ENCODE measurements at places on chromosomes 2 and 18. TPM values are rescaled to one million over a fixed set of nuclear protein-coding genes. Genes with fewer than 3 reads are reported as not detected.

GRCh38 chr2:74552914-74553811, 579 bp downstream of the LOXL3 start:
- H3K27ac ChIP-seq, result peak overlapping the region; percentile 56
- peaks cover 31% of the 10 kb centered on the region for H3K27me3 ChIP-seq
- peaks cover 15% of the 10 kb centered on the region for H3K4me1 ChIP-seq
- H3K4me3 ChIP-seq, result peak overlapping the region; percentile 52
- DNase-seq, result peak; percentile 20

DNA sequence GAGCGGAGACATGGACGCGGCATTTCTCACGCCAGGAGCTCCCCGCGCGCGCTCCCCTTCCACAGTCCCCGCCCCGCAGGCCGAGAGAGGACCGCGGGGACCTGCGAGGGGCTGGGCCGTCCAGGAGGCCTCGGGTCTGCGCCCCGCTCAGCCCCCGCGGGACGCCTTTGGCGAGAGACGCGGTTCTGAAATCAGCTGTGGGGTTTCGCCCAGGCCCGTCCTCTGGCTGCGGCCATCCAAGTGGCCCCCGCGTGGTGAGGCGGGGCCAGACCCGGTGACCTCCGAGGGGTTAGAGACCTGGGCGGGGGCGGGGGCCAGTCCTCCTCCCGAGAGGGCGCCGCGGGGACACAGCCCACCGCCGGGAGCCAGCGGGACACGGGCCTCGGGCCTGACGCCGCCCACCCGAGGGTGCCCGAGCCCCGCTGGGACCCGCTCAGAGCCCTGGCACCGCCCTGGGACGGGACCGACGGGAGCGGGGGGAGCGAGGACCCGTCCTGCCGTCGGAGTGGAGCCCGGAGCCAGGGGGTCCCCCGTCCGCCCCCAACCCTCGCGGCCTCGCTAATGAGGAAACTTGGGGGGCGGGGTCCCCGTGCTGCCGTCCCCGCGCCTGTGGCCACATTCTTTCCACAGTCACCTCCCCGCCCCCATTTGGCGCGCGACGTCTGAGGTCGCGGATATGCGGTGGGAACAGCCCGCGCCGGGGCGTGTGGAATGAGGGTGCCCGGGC, 6.1 kb upstream of the SALL3 start:
- no peak overlapping the region for H3K27ac ChIP-seq
- DNase-seq, result no peak
- peaks cover 10% of the 10 kb centered on the region for H3K4me1 ChIP-seq
- peaks cover 77% of the 10 kb centered on the region for H3K27me3 ChIP-seq
- H3K4me3 ChIP-seq, result no peak overlapping the region

GRCh38 chr2:239012228-239012627, 164.3 kb downstream of the TWIST2 start:
- H3K4me3 ChIP-seq, result no peak overlapping the region
- DNase-seq, result no peak
- H3K27me3 ChIP-seq, result peaks cover 14% of the 10 kb centered on the region
- H3K36me3 ChIP-seq, result no peaks in the 10 kb centered on the region

GRCh38 chr2:170492010-170492409, 223.1 kb upstream of the SP5 start:
- H3K4me3 ChIP-seq, result no peak overlapping the region
- no peaks in the 10 kb centered on the region for H3K36me3 ChIP-seq
- peaks cover 6% of the 10 kb centered on the region for H3K27me3 ChIP-seq
- DNase-seq, result no peak
- H3K27ac ChIP-seq, result no peak overlapping the region
- H3K4me1 ChIP-seq, result no peaks in the 10 kb centered on the region

GRCh38 chr18:63749489-63749888, 25.7 kb upstream of the SERPINB7 start:
- no peak for DNase-seq
- no peak overlapping the region for H3K27ac ChIP-seq
- peaks cover 1% of the 10 kb centered on the region for H3K27me3 ChIP-seq

DNA sequence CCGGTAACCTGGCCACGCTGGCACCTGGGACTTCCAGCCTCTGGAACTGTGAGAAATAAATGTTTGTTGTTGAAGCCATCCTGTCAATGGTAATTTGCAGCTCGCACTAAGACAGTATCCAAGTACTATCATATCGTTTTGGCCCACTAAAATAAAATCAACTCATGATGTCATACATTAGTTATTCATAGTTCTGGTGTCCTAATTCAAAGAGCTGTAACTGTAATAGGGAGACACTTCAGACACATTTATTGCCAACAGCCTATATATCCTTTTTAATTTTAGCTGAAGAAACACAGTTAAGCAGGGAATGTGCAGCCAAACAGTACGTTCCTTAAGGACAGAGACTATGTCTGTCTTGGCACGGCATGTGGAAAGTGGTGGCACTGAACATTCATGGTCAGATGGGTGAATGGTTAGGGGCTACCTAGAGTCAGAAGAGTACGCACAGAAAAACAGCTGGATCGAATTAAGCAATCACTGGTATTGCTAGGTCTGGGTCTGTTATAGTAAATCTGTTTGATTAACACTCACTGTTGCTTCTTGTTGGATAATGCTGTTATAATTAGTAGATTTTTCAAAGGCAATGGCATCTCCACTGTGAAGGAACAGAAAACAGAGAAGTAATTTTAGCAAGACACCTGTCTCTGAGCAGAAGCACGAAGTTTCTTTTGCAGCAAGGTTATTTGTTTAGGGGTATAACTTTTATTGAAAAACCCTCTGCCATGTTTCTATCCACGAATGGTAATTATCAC, 41.3 kb upstream of the CREG2 start:
- H3K27me3 ChIP-seq, result no peaks in the 10 kb centered on the region
- no peaks in the 10 kb centered on the region for H3K4me1 ChIP-seq
- H3K36me3 ChIP-seq, result no peaks in the 10 kb centered on the region
- no peak overlapping the region for H3K27ac ChIP-seq
- H3K4me3 ChIP-seq, result no peak overlapping the region

DNA sequence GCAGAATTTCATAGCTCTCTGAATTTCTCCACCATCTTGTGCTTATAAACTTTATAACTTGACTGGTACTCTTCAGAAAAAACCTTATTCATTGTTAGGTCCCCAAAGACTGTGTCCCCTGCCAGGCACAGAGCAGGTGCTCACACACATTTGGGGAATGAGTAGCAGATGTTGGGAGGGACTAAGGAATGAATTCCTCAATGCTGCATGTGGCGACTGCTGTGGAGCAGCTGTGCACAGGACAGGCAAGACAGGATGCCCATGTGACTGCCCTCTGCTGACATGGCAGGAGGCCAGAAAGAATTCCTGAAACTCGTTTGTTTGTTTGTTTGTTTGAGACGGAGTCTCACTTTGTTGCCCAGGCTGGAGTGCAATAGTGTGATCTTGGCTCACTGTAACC, 122.3 kb upstream of the ITGA6 start:
- peaks cover 1% of the 10 kb centered on the region for H3K27me3 ChIP-seq
- no peak for DNase-seq
- no peaks in the 10 kb centered on the region for H3K4me1 ChIP-seq
- no peaks in the 10 kb centered on the region for H3K36me3 ChIP-seq
- H3K27ac ChIP-seq, result no peak overlapping the region
- no peak overlapping the region for H3K4me3 ChIP-seq

MRPL44 gene
- total RNA-seq, result 37.8 TPM

SLC40A1 gene
- total RNA-seq, result 1.5 TPM

GRCh38 chr2:179636995-179637394, 224.4 kb downstream of the ZNF385B start:
- no peaks in the 10 kb centered on the region for H3K4me1 ChIP-seq
- no peak for DNase-seq
- H3K27ac ChIP-seq, result no peak overlapping the region
- H3K36me3 ChIP-seq, result no peaks in the 10 kb centered on the region
- H3K27me3 ChIP-seq, result no peaks in the 10 kb centered on the region
- H3K4me3 ChIP-seq, result no peak overlapping the region

Data from activated CD8-positive, alpha-beta T cell treated with anti-CD3 and anti-CD28 coated beads for 36 hours (primary cell).